ACHN (cell line): ENCODE measurements at places on chromosomes 7 and 10.

GRCh38 chr10:97858001-97858439 is 8.4 kb downstream of the GOLGA7B start:
- DNase-seq, result peak; percentile 39

DNA sequence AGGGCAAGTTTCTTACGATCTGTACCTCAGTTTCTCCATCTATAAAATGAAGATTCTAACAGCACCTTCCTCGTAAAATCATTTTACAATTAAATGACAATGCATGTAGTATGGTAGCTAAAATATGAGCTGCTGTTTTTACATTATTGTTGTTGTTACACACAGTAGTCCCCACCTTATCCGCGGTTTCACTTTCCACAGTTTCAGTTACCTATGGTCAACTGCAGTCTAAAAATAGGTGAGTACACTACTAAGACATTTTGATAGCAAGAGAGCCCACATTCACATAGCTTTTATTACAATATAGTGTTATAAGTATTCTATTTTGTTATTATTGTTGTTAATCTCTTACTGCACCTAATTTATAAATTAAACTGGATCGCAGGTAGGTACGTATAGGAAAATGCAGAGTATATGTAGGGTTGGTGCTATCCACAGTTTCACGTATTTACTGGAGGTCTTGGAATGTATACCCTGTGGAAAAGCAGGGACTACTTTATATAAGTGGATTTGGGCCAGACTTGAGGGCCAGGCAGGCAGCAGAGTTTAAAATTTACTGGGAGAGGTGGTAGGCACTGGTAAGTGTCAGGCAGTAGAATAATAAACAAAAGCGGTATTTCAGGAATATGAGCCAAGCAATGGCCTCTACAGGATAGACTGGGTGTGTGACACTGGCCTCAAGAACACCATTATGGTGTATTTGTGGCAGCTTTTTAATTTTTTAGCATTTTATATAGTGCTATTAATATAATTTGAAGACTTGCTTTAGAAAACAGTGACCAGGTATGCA is 10.2 kb downstream of the DNMBP start:
- no peak for DNase-seq

- DNase-seq, result no peak
These were observed 37.7 kb downstream of the RBAK start for GRCh38 chr7:5083311-5083711.

GRCh38 chr7:12220389-12221046 is 9.4 kb downstream of the TMEM106B start:
- no peak for DNase-seq

- DNase-seq, result no peak
These were observed 25.4 kb downstream of the CPVL start for GRCh38 chr7:29120955-29121354.

DNA sequence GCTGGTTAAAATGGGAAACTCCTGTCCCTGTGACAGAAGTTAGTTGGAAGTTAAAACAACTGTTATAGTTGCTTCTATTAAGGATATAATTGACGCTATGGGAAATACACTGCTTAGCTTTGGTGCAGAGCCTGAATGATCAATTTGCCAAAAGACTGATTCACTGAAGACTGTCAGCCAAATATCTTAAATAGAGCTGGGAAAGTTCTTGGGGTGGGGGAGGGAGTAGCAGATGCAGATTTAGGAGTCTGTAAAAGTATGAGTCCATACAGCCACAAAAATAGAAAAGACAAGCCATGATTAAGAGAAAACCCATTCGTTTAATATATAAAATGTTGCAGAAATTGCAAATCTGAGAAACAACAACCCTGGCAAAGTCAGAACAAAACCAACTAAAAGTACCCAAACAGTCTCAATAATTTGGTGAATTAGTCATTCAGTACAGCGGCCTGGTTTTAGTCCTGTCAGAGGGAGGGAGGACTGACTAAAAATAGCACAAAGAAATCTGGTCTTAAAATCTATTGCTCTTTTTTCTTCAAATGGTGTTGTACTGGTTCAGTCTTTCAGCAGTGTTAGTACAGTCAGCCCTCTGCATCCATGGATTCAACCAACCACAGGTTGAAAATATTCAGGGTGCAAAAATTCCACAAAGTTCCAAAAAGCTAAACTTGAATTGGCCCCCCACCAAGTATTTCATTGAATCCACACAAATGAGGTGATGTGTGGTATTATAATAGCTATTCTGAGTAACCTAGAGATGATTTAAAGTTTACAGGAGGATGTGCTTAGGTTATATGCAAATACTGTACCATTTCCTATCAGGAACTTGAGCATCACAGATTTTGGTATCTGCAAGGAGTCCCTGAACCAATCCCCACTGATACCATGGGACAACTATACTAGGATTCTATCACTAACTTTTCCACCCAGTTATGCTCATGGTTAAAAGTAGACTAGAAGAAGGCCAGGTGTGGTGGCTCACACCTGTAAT is 30.0 kb downstream of the STK17A start:
- no peak for DNase-seq
